Activated CD8-positive, alpha-beta memory T cell treated with anti-CD3 and anti-CD28 coated beads, Interleukin-2, amount 50 U/mL, for 4 hours (primary cell): ENCODE measurements at places on chromosomes 1 and 21.

DNA sequence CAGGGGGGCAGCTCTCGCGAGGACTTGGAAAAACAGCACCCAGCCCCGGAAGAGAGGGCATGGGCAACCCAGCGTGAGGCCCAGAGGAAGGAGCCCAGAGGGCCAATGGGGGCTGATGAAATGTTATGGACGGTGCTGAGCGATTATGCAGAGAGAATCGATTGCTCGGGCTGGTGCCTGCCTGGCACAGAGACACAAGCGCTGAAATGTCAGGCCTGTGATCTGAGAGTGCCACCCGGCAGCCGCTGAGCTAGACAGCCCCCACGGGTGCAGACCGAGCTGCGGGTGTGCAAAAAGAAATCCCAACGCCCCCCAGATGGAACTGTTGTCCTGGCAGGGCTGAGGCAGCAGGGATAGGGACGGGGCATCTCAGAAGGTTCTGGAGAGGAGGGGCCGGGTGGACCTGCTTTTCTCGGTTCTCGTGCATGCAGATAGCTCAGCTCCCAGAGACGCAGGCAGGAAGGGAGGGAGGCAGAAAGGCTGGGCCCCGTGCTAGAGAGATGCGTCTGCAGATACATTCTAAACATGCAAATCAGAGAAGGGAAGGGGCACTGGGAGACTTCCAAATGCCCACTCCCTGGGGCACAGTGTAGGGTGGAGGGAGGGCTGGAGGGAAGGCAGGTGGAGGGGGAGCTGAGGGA lies 41.5 kb downstream of the TAS1R2 start:
- DNase-seq: no peak

- DNase-seq: no peak
Observed at GRCh38 chr1:19322481-19322880, 10.4 kb downstream of the SLC66A1 start.

DNA sequence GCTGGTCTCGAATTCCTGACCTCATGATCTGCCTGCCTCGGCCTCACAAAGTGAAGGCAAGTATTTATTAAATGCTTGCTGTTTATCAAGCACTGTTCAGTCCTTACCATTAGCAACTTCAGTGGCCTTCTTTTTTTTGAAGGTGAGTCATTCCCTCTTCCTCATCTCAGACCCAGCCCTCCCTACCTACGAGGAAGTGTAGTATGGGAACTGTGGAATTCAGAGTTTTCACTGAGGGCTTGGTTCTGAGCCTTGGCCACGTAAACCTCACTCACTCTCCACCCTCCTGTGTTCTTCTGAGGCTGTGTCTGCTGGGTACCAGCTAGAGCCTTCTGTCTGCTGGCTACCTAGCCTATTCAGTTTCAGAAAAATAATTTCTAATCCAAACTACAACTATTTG lies 218.3 kb upstream of the SGIP1 start:
- no peak for DNase-seq

DNA sequence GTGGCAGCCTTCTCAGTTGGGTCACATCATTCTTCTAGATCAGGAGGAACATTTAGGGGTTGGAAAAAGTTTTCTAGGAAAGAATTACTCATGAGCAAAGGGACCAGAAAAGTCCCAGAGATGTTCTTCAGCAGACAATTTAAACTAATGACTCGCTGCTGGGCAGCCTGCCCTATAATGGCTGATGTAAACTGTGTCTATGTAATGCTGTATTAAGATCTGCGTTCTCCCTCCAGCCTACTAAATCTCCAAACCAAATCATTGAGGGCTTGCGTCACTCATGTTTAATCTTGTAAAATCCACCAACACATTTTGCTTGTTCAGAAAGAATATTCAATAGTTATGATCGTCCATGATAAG lies 92.1 kb downstream of the LRRC8C start:
- peak; percentile 39 for DNase-seq

GRCh38 chr1:54652168-54652567 lies 10.6 kb downstream of the MROH7 start:
- no peak for DNase-seq

- DNase-seq: peak; percentile 28
Observed at GRCh38 chr1:20343149-20343937, 52.7 kb downstream of the VWA5B1 start.

DNA sequence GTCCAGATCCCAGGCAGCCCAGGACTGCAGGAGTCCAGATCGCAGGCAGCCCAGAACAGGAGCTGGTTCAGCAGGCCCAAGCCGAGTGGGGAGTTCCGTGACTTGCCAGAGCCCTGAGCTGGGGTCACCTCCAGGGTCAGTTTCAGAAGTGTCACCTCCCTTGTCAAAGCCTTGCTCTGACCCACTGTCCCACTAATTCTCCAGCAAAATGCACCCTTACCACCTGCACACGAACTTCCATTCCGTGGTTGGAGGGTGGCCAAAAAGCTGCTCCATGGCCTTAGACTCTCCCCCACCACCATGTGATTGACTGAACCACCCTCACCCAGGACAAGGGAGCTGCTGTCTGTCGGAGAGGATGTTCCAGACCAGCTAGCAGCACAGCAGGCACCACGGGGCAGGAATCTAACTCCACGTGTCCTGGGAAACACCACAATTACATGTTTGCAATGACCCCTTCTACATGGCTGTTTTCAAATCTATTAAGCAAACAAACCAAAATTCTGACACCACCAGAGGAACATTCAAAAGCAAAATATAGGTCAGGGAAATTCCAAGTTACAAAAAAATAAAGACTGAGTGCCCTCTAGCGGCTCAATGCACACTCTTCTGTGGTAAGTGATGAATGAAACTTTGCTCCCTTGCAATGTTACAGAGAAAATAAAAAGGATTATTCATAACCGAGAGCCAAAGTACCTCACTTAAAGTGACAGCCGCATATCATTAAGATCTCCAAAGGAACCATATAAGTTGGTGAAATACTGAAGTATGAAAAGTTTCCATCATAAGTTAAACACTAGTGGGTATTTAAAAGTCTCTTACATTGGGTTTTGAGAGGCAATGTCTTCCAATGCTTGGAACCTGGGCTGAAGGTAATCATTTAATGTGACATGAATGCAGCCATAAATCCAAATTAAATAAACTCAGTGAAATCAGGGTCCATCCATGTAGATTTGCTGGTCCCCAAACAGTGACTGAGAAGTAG lies 76.3 kb downstream of the NPHP4 start:
- DNase-seq: no peak

DNA sequence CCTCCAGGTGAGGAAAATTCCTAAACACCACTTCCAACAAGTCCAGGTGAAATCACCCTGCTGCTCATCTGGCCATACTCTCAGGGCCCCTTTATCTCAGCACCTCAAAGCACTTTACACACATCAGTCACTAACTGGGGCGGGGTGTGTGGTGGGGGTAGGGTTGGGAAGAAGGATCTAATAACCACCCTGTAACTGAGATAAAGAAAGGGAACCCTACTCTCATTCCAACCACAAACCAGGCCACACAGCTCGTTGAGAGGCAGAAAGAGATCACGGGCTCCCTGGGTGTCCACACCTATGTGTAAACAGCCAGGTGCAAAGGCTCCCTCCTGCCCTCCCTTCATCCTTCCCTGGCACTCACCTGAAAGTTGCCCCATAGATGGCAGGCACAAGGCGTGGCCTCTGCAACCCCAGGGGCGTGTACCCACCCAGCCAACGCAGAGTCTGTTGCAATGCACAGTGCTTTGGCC lies 20.4 kb downstream of the GPR161 start:
- no peak for DNase-seq

GRCh38 chr1:112714313-112715263 lies 544 bp downstream of the PPM1J start:
- DNase-seq: peak; percentile 38

DNA sequence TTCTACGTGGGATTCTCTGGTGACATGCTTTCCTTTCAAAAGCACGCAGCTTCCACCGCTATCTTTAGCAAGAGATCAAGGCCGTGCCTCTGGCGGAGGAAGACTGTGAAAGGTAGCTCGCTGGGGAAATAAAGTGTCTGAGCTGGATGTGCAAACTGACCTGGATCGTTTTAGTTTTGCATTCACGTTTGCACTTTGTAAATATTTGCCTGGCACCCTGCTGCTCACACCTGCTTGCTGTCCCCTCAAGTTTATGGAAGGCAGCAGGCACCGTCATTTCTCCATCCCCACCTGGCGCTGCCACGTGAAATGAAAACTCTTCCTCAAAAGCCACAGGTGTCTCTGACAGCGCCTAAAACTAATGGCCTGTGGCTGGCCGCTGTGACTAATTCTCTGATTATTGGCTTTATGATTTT lies 44.0 kb upstream of the TARDBP start:
- DNase-seq: no peak

GRCh38 chr1:183920651-183921050 lies 115.7 kb downstream of the RGL1 start:
- no peak for DNase-seq

DNA sequence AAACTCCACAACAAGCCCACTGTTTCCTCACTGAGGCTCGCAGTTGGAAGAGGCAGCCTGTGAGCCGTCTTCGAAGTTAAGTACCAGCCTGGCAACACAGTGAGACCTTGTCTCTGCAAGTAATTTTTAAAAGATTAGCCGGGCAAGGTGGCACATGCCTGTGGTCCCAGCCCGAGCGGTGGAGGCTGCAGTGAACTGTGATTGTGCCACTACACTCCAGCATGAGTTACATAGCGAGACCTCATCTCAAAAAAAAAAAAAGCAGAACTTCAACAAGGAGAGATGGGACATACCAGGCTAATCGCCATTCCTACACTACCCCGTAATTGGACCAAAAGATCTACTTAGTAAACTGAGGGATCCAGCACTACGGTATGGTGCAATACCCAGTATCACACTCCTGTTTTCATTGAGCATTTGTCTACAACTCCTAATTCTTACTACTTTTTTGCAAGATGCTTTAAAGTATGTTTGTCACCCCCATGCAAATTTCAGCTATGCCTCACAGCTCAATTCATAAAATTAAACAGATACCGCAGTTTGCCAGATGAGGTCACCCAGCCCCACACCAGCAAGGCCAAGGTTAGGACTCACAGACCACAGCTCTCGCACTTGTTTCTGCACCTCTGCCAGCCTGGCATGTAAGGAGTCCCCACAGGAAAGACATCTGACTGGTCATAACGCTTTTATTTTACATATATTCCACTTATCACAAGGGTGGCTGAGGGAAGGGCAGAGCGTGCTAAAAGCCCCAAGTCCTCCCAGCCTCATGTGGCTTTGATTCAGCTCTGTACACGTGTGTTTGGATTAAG lies 21.0 kb downstream of the SDE2 start:
- DNase-seq: no peak

DNA sequence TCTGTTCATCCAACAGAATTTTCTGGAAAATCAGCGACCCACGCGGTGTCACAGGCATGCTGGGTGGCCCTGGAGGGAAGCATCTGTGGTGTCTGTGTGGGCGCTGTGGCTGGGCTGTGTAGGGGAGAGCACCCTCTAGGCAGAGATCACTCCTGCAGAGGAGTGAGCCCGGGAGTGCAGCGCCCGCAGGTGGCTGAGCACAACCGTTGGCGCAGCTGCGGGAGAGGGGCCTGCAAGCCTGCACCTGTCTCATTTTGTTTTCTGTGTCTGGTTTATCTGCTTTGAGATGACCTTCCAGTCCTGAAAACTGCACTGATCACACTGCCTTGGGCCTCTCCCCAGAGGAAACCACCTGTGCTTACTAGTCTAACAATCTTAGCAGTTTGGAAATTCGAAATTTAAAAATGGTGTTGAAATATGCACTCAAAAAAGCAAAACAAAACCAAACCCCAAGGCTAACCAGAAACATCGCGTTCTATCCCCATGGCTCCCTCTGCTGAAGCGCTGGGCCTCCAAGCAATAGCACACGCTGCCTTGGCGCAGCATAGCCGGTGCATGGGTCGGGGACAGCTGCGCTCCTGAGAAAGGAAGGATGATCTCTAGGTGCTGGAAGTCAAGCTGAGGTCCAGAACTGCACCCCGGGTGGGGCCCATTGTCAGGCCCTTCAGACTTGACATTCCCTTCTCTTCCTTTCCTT lies 4.8 kb downstream of the FAM3B start:
- DNase-seq: no peak

GRCh38 chr1:65577278-65577677 lies 156.8 kb downstream of the LEPR start:
- no peak for DNase-seq

GRCh38 chr21:19993268-19993667 lies 1004.9 kb upstream of the NCAM2 start:
- DNase-seq: no peak

GRCh38 chr1:12486401-12487005 lies 131.5 kb downstream of the DHRS3 start:
- no peak for DNase-seq

DNA sequence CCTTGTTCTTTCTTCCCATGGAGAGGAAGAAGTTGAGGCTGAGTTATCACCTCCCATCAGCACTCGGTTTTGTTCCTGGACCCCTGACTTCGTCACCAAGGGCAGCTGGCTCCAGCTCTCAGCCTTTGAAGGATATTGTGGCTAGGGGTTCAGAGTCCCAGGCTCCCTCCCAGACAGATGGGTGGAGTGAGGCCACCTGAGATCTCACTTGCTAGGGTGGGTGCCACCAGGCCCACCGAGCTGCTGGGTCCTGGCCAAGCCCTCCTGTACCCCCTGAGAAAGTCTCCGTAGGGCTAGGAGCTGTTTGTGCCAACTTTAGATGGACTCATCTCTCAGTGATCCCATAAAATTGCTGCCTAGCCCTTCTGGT lies 6.9 kb downstream of the MX2 start:
- no peak for DNase-seq
